ENCODE measurements at places on chromosomes 16 and 17.

DNA sequence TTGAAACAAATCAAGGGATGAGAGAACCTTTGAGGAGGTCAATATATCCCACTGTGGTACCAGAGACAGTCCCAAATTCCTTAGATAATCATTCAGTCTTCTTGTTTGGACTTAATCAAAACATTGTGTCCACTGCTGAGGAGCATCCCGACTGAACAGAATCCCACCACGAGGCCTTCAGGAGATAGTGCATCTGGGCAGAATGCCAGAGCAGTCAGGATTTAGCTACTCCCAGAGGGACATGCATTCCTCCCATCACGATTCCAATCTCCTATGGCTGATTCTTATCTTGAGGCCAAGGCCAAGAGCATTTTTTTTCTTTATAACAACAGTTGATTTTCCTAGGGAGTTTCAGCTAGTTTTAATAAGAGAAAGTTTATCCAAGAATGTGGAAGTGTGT, 87.4 kb upstream of the COX10 start:
- DNase-seq: no peak

DNA sequence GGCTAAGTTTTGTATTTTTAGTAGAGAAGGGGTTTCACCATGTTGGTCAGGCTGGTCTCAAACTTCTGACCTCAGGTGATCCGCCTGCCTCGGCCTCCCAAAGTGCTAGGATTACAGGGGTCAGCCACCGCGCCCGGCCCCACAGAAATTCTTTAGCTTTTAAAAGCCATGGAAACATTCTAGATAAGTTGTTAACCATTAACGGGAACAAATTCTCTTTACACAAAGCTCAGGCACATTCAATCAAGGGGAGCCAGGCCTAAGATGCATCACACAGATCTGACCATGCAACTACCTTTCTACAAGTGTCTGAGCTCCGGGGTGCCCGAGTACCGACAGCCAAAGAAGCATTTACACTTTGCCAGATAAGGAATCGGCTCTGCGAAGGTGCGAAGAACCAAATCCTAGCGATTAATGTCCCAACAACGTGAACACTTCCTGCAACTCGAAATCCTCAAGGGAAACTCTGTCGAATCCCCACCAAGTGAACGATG, 1.0 kb downstream of the EMC8 start:
- DNase-seq: no peak

DNA sequence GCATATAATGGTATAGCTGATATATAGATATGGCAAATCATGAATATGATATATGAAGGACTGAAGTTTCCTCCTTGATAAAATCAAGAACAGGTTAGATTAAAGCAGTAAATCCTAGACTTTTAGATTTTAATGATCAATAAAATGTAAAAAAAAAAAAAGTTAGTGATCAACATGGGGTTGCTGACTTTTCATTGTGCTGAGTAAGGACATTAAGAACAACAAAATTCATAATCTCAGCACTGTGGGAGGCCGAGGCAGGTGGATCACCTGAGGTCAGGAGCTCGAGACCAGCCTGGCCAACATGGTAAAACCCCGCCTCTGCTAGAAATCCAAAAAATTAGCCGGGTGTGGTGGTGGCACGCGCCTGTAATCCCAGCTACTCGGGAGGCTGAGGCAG, 10.4 kb upstream of the CHD3 start:
- no peak for DNase-seq

DNA sequence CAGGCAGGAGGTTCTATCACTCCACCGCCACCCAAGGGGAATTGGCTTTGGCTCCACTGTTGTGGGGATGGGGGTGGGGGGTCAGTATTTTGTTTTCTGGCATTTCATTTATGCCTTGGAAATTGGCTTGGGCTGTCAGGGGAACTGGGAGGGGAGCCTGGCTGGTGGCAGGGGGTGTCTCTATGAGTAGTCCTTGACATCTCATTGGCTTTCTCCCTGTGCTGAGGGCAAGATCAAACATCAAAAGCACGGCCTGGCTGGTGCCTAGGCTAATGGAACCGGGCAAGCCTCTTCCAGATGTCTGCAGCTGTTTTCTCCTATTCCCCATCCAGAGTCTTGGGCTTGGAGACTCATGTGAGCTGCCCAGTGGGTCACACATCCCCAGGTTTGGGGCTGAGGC, 17.4 kb upstream of the NGFR start:
- no peak for DNase-seq

DNA sequence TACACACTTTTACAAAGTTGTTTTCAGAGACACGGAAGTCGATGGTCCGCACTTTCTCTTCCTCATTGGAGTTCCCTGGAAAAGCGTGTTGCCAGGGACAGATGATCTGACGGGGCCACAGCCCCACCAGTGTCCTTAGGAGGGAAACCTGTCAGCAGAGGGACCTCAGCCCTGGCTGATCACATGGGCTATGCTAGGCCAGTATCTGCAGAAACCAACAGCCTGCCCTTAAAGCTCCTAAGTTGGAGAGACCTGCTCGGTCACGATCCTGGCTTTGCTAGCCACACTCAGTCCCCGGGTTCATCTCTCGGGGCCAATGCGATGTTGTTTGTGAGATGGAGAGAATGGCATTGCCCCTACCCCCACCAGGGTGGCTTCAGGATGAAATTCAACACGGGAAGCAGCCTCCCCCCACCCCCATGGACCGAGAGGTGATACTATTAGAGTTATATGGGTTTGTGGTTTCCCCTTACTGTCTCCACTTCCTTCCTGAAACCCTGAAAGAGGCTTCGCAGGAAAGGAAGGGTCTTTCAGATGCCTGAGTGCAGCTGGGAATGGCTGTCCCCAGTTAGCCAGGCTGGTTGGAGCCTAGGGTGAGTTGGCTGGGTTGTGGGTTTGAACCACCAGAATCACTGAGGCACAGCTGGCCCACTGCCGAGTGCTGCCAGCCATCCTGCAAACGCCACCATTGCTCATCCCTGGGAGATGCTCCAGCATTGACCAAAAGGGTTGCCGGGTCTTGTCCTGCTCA, 16.6 kb downstream of the RMI2 start:
- DNase-seq: no peak

- no peak for DNase-seq
Observed at GRCh38 chr16:19749571-19750080, 31.6 kb downstream of the IQCK start.

GRCh38 chr17:1843947-1844346, 14.1 kb downstream of the RPA1 start:
- DNase-seq: no peak

GRCh38 chr16:87789437-87790291, 23.9 kb upstream of the KLHDC4 start:
- DNase-seq: no peak

DNA sequence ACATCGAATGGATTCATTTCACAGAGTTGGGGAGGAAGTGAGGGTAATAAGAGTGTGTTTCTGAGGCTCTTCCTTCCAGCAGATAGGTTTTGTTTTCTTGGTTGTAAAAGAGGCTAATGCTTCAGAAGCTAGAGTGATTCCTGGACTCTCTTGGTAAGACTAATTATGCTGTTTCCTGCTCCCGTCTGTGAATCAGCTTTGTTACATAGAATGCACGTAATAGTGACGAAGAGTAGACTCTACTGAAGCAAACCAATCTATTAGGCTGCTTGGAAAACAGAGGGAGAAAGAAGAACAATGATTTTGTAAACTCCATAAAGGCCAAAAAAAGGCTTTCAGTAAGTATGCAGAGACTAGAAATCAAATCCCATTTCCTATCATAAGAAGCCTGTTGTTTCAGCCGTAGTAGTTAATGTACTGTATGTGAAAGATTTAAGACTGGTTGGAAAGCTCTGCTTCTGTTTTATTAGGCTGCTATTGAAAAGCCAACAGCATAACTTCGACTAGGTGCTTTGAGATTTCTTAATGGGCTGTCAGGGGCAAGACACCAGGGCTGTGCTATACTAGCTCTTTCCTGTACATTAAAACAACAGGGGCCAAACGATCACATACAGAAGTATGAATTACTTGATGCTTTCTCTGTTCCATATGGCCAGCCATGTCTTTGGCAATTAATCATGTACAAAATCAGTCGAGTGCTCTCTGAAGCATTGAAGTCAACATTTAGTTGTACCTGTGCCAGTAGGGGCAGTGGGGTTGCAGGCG, 219.0 kb downstream of the FTO start:
- DNase-seq: peak; percentile 88

- no peak for DNase-seq
Observed at GRCh38 chr17:73133911-73134649, 30.7 kb upstream of the SSTR2 start.

GRCh38 chr16:69756705-69757104, 2.0 kb upstream of the NOB1 start:
- DNase-seq: no peak
